NCI-H82 (cell line): ENCODE measurements at places on chromosomes 1 and 21.
A peak's percentile ranks its signal among the peaks of the same experiment; 100 is the strongest.

- DNase-seq, result peak; percentile 20
These were observed 2.2 kb downstream of the TGFB2 start for GRCh38 chr1:218347336-218347722.

- peak; percentile 88 for DNase-seq
These were observed 20.8 kb upstream of the LAPTM5 start for GRCh38 chr1:30778154-30778978.

DNA sequence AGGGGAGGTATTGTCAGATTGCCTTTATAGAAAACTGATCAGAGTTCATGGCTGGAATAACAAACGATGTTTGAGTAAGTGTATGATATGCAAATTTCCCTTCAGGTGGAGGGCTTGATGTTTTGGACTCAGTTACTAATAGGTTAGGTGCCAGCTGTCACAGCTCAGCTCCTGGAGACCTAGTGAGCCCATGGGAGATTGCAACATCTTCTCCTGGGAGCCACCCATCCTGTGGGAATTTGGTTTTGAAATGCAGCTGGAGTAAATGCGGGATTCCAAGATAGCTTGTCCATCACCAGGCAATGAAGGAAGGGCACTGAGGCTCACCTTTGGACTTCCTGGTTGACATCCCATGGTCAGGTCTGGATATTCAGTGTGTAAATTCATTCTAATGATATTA, 211.4 kb upstream of the NRIP1 start:
- DNase-seq, result peak; percentile 11

DNA sequence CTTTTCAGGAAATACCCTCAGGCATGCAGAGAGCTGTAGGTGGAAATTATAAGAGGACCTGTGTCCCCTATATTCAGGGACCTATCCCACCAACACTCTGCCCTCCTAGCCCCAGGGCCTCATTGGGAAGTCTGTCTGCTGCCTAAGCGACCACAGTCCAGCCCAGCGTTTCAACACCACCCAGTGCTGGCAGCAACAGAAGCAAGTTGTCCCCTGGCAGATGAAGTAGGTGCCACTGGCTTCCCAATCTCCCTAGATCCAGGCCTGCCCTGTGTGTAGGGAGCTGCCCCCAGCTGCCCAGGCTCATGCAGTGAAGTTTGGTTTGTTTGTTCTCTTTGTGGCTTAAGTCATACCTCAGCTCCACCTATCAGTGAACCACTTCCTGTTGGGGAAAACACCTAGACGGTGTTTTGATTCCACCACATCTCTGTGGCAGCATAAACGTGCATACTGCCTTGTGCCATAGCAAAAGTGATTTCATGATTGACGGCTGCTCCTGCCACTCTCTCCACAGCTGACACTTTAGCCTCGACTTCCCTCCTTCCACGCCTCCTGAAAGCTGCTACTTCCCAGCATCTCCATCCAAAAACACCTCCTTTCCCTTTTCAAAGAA, 8.1 kb upstream of the LEFTY1 start:
- no peak for DNase-seq

DNA sequence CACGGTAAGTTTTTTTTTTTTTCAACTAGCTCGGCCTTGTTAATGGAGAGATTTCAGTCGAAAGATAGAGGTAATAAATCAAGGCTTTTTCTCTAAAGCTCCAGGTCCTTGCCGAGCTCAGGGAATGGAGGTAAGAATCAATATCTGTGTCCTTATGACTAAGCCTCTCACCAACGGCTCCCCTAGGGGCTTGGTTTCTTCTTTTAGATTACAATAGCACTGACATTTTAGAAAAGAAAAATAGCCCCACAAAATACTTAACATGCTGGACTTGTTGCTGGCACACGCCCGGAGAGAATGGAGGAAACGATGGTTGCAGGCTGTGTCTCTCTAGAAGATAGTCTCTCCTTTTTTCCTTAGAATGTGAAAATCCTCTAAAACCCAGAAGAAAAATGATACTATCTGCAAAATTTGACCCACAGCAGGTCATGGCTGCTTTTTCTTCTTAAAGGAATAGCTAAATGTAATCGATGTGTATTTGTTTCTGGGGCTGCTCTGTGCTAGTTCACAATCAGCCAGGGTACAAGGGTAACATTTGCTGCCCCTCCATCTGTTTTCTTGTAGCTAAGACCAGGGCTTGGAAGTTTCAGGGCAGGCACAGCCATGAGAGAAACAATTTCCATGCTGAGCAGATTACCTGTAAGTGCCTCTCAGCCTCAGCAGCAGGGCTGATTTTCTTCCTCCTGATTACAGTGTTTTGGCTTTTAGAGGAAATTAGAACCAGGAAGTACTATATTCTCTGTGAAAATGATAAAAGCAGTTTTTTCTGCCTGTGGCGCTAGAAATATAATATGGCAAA, 86.2 kb upstream of the GNG12 start:
- peak; percentile 61 for DNase-seq

GRCh38 chr21:14239281-14239680, 23.3 kb downstream of the RBM11 start:
- no peak for DNase-seq

DNA sequence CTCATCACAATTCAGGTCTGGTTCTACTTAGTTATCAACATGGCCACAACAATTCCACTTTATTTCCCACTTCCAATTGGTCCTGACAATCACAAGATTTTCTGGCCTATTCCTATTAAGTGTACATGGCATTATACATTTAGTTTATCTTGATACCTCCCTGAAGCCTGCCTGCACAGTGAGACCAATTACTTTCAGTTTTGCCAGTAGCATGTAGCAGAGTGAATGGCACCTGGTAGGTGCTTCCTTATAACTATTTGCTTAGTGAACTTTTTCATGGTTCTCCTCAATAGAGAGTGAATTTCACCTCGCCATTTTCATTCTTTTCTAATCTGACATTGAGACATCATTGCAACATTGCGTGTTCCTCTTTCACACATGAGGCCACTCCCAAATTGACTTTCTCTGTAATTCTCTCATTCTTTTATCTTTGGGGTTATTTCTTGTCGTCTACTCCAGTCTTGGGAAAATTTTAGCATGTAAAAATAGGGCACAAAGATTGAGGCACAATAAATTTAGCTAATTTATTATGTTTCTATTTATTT, 124.3 kb downstream of the DISC1 start:
- no peak for DNase-seq

GRCh38 chr1:1130206-1131120, 14.6 kb upstream of the C1orf159 start:
- no peak for DNase-seq

- DNase-seq, result no peak
These were observed 6.4 kb downstream of the CRABP2 start for GRCh38 chr1:156698995-156699394.

DNA sequence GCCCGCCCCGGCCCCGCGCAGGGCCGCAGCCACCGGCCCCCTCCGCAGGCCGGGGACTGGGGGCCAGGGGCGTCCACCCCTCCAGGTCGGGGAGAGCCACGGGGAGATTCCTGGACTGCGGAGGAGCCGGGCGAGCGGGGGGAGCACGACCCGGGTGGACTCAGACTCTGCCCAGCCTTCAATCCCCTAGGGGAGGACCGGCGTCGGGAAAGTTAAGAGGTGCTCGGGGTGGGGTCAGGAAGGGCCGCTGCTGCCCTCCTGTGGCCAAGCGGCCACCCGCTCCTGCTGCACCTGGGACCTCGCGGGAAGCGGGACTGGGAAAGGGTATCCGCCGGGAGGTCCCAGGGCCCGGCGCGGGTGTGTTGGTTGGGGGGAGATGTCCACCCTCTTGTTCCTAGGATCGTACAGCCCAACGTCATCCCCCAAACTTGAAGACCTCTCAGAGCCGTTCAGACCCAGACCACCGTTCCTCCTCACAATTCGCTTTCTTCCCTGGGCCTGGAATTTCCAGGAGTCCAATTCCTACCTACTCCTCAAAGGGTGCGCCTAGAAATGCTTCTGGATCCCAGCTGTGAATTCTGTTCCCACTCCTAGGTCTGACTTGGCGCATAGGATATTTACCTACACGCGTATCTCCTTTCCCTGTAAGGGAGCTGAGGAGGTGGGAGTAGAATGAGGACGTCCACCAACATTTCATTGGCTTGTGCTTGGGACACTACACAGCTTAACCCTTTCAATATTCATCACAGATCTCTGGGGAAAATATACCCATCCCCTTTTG, 484 bp upstream of the RHOC start:
- peak; percentile 94 for DNase-seq

GRCh38 chr1:62384276-62385005, 52.4 kb upstream of the USP1 start:
- DNase-seq, result peak; percentile 93

DNA sequence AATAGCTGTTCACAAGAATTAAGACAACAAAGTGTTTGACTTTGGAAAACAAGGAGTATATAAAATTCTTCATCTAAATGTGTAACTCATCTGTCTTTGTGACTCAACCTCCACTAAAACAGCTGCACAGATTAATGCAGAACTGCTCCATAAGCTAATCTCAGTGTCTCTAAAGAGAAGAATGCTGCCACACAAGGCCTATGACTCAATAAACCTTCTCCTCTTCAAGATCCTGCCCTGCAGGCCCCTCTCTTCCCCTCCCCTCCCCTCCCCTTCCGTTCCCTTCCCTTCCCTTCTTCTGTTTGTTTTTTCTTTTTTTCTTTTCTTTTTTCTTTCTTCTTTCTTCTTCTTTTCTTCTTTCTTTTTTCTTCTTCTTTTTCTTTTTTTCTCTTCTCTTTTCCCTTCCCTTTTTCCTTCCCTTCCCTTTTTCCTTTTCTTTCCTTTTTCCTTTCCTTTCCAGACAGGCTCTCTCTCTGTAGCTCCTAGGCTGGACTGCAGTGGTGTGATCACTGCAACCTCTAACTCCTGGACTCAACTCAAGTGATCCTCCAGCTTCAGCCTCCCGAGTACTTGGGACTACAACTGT, 1052.8 kb downstream of the BRINP3 start:
- peak; percentile 7 for DNase-seq

DNA sequence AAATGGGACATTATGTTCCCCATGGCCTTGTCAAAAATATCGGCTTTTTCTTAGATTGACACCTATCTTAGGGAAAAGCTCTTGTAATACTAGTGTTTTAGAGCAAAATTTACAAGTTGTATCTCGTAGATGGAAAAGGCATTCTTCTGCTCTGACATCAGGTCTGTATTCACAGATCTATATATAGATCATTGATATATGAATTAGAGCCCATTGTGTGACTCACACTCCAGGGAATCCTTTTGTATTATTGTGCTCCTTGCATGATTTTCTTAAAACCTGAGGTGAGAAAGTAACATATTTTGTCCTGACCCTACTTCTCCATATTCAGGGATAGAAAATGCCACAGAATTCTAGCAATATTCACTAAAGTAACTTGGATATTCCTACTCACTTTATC, 1160.8 kb upstream of the B3GALT2 start:
- DNase-seq, result no peak

GRCh38 chr1:6502000-6502891, 10.8 kb upstream of the PLEKHG5 start:
- no peak for DNase-seq

DNA sequence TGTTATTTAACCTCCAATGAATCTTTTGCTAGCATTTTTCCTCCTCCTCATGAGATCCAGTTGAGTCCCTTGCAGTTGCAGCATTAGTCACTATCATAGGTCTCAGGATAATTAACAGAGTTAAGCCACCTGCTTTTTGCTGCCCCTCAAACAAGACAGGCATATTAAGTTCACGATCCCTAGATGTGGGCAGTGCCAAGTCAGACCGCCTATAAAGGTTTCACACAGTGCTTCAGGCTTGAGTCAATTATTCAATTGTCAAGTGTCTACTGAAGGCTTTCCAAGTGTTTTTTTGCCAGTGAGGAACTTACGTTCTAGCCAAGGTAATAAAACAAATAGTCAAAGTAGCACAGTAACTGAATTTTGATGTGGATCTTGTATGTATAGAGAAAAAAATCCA, 175.0 kb downstream of the DAB1 start:
- no peak for DNase-seq

GRCh38 chr1:62281922-62282555, 37.2 kb downstream of the KANK4 start:
- DNase-seq, result no peak

DNA sequence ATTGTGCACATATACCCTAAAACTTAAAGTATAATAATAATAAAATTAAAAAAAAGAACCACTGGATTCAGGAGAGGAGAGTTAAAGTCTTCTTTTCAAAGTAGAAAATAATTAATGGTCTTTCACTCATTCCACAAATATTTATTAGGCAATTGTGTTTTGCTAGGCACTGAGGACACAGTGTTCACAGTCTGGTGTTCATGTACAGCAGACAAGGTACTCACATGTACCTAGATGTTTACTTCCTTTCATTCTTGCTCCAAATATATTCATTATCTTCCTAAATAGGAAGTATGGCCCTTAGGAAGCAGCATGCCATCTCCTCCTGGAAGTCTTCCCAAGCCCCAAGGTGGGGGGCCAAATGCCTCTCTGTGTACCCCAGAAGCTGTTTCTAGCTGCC, 265.0 kb downstream of the NPHP4 start:
- no peak for DNase-seq

DNA sequence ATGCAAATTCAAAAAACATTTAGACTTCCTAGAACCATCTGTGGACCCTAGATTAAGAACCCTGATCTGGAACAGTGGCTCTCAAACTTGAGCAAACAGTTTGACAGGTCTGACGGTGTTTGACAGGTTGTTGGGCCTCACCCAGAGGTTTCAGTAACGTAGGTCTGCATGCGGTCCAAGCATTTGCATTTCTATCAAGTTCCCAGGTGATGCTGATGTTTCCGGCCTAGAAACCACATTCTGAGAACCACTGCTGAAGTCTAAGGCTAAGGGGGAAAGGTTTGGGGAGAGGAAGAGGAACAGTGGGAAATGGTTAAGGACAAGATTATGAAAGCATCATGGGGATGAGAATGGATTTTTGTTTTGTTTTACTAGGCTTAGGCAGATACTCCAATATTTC, 48.6 kb downstream of the MDM4 start:
- no peak for DNase-seq

DNA sequence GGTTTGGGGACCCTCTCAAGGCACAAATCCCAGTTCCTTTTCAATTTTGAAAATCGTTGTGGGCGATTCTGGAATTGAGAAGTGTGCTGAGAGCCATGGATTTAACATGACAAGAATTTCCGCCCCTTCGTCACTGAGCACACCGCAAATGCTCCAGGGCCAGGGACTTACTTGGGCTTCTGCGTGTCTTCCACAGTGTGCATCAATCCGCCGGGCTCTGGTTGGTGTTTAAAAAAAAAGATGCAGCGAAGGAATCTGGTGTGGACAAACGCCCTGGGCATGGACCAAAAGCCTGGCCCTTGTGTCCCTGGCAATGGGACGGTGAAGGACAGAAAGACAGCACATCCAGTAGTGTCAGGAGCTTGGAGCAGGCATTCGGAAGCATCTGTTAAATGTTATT, 696 bp upstream of the CLDN14 start:
- no peak for DNase-seq

- no peak for DNase-seq
These were observed 205.6 kb downstream of the RHOU start for GRCh38 chr1:228940926-228941325.

DNA sequence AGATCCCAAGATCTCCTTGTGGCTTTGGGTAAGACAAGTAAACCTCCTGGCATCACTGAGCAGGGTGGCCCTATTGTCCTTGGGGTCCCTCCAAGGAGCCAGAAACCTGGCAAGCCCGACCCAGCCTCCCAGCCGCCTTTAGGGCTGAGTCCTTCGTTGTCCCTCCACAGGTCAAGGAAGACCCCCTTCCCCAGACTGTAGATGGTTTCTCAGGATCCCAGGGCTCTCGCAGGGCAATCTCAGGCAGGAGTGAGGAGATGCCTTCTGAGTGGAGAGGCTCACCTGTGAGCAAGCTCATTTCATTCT, 71.6 kb upstream of the CSF3R start:
- DNase-seq, result no peak

GRCh38 chr1:107339775-107340174, 198.9 kb downstream of the NTNG1 start:
- no peak for DNase-seq
